Ureter (tissue), 1 donor: ENCODE measurements at places on chromosomes 2 and 18.

DNA sequence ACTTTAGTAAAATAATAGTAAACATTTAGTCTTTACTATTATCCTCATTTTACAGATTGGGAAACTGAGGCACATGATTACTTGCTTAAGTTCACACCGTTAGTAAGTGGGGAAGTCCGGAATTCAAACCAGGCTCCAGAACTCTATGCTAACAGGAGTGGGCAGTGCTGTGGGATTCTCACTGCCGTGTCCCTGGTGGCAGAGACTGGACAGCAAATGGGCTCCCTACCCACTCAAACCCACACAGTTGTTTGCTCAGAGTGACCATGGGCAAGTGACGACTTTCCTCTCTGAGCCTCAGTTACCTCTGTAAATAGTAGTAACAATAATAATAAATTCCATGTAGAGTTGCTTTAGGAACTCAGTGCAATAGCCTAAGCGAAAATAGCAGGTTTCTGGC, 24.0 kb downstream of the MAIP1 start:
- DNase-seq, result no peak

GRCh38 chr18:63907664-63908063, at the start of gene SERPINB10:
TSS of gene SERPINB10 (plus strand) at chr18:63907958. CDS start at chr18:63915511, 7,553 bp downstream.
- no peak for DNase-seq

- DNase-seq, result no peak
Observed at GRCh38 chr2:194289712-194290346, 1367.2 kb upstream of the SLC39A10 start.

GRCh38 chr2:52475590-52475989, 1292.0 kb upstream of the CHAC2 start:
- no peak for DNase-seq

- DNase-seq, result no peak
Observed at GRCh38 chr2:147845411-147845971, 662 bp downstream of the ACVR2A start.

GRCh38 chr2:71064754-71065621, 3.5 kb upstream of the NAGK start:
- no peak for DNase-seq

GRCh38 chr2:219571311-219572236, at the start of gene OBSL1:
TSS of gene OBSL1 (minus strand) at chr2:219571539. CDS start at chr2:219571232, 307 bp downstream.
- DNase-seq, result peak; percentile 74

DNA sequence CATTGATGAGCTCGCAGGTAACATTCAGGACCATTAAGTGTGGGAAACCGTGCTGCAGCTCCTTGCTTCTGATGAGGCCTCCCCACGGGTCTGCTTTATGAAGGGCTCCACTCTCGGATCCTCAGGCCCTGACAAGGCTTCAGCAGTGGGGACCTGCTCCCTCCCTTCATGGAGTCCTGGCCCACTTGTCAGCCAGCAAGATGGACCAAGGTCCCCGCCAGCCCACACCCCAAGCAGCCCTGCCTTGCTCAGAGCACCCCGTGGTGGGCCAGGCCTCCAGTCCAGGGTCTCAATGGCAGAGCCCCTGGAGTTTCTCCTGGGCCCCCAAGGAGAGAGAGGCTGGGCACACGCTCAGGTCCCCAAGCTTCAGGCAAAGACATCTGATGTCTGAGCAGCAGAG, 41.5 kb downstream of the CROCC2 start:
- no peak for DNase-seq

DNA sequence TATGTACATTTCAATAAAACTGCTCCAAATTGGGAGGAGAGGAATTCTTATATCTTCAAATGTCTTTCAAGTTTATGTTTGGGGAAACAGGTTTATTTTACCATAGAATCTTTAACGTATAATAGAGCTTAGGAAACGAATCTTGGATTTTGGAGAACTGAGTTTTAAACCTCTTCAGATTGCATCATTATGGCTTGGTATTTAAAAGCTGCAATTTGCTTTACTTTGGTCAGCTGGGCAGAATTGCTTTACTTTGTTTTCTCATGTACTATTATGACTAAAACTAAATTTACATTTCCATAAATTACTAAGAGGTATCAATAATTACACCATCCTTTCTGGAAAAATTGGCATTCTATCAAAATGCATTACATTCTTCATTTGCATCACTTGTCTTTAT, 54.6 kb downstream of the BAZ2B start:
- DNase-seq, result no peak

GRCh38 chr18:22417496-22418188, at the start of gene CTAGE1:
TSS of gene CTAGE1 (minus strand) at chr18:22417915. CDS start at chr18:22417811, 104 bp downstream.
- DNase-seq, result no peak

DNA sequence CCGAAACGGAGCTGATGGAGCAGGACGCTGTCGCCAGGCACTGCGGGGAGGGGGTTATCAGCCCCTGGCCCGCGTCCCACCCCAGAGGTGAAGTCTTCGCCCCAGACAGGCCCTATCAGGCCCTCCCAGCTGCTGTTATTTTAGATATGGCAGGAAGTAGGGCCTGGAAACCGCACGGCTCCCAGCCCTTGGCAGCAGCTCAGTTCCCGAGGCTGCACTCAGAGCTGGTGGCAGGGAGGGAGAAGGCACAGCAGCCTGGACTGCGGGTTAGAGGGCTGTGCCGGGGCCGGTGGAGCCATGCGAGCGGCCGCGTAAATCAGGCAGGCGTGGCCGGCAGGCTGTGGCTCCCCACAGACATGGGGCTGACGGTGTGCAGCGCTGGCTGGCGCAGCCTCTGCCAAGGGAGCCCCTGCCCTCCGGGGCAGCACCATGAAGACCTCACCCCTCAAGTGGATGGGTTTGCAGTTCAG, 111.4 kb downstream of the NFATC1 start:
- DNase-seq, result no peak

DNA sequence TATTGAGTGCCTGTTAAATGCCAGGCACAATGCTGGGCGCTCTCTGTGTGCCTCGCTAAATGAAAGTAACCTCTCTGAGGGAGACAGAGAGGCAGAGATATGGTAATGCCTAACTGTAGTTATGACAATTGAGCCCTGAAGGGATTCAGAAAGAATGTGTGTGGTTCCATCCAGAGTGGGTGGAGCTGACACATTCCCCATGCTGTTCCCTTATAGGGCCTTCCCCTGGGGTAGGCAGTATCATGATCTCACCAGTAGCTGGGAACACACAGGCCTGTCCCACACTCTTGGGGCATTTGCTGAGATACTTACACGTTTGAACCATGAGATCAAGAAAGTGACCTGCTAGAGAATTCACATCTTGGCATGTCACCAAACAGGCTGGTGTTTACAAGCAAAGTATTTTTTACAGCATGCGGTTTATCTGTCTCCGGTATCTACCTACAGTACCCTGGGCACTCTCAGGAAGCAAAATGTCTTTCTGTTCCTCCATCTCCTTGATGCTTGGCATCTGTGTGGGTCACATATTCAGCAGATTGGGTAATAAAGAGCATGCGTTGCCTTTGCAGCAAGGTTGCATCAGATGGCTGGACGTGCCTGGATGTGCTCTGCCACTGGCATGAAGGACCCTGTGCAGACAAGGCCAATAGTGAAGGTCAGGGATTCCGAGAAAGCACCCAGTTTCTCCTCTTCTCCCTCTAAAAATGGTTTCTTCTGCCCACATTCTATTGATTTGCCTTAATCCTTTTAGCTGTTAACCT, 9.4 kb downstream of the CTIF start:
- peak; percentile 60 for DNase-seq

- no peak for DNase-seq
Observed at GRCh38 chr2:172101821-172102390, 794 bp downstream of the DLX2 start.

DNA sequence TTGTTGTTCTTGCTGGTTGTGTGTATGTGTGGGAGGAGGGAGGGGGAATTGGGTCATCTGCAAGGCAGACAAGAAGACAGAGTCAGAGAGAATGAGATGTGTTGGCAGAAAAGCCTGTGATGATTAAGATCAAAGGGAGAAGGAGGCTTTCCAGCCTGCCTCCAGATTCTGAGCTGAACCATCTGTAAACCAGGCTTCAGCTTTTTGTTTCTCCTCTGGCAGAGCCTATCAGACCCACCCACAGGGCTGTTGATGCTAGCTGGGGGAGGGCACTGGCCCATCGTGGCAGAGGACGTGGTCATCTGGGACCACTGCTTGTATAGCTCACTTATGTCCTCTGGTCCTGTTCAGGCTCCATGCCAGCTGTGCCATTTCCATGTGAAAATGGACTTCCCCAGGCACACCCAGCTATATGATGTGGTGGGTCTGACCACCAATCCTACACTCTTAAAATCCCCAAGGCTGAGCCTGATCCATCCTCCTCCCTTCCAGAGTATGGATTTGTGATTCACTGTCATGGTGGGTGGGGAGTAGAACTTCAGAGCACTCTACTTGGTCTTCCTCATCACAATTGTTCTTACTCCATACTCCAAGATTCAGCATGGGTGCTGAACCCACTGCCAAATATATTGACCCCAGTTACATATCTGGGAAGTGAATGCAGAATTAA, 27.8 kb upstream of the COL6A3 start:
- no peak for DNase-seq

DNA sequence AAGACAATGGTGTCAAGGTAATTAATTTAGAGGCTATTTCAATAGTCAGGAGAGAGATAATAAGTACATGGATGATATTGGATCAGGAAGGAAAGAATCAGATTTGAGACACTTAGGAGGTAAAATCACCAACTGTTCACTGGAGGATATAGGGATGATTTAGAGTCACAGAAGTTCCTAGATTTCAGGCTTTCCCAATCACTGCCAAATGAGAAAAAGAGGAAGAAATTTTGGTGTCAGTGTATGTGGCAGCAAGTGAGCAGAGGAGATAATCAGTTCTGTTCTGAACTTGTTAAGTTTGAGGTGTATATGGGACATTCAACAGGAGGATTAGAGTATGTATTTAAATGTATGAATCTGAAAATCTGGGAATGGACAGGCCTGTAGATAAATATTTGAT, 640.4 kb downstream of the NR4A2 start:
- DNase-seq, result no peak

GRCh38 chr2:1813371-1813770, 69.1 kb upstream of the PXDN start:
- no peak for DNase-seq

DNA sequence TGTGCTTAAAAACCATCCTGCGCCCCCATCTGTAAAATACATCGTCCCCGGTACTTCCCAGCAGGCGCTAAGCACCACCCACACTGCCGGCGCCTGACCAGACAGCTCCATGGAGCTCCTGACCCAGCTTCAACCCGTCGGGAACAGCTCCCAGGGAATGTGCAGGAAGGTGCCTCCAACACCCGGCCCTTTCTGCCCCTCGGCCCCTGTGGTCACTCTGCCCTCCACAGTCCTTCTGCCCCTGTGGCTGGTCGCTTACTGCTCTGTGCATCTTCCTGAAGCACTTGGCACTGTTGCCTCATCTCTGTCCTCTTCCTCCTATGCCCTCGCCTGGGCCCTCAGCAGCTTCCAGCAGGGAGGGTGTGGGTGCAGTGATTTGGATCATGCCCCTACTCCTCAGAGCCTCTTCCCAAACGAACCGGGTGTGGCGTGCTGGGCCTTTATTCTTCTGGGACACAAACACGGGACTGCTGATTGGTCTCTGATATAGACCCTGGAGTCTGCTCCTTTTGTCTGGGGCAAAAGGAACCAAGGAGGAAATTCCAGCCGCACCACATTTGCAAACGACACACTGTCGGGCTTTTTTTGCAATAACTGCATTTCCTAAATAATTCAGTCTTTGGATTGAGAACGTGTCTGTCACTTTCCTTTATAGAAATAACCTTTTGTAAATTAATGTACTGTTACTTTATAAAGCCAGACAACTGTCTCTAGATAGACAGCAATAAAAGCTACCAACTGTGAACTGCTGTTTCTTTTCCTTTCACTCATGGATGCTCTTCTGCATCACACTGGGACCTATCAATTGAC, 65.9 kb downstream of the ADI1 start:
- no peak for DNase-seq

DNA sequence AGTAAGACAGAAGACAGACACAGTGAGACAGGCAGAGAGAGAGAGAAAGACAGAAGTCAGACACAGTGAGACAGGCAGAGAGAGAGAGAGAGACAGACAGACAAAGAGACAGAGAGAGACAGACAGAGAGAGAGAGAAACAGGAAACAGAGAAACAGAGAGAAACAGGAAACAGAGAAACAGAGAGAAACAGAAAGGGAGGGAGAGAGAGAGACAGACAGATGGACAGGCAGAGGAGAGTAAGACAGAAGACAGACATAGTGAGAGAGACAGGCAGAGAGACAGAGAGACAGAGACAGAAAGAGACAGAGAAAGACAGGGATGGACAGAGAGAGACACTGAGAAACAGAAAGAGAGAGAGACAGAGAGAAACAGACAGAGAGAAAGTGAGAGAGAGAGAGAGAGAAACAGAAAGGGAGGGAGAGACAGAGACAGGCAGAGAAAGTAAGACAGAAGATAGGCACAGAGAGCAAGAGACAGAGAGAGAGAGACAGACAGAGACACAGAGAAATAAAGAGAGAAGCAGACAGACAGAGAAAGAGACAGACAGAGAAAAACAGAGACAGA, 109.3 kb upstream of the ANKRD30BL start:
- no peak for DNase-seq

GRCh38 chr2:44230378-44230777, 44.9 kb upstream of the SLC3A1 start:
- DNase-seq, result no peak

- no peak for DNase-seq
Observed at GRCh38 chr2:7077660-7078267, 160.6 kb downstream of the RNF144A start.

GRCh38 chr18:63079114-63079513, 240.5 kb downstream of the BCL2 start:
- no peak for DNase-seq

DNA sequence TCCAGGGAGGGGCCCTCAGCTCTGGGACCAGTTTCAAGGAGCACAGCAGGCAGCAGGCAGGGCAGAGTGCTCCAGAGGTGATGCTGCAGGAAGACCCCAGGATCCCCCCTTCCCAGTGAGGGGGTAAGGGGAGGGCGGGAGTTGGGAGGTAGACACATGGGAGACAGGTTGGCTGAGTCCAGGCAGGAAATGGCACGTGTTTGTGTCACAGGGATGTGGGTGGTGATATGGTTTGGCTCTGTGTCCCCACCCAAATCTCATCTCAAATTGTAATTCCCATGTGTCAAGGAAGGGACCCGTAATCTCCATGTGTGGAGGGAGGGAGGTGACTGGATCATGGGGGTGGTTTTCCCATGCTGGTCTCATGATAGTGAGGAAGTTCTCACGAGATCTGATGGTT, 25.2 kb upstream of the OTOS start:
- no peak for DNase-seq

GRCh38 chr2:207865210-207865609, 95.5 kb upstream of the FZD5 start:
- no peak for DNase-seq

DNA sequence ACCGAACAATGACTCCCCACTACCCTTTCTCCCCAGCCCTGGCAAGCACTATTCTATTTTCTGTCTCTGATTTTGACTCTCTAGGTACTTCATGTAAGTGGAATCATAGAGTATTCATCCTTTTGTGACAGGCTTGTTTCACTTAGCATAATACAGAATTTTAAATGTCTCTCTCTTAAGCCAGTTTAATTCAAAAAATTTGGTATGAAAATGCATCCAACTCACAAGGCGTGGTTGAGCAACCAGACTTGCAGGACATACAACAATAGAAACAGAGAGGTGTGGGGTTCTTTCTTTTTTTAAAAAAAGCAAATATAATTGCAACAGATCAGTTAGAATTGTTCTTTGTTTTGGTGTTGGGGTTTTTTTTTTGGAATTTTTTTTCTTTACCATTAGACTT, 47.6 kb upstream of the TMEM87B start:
- no peak for DNase-seq

- DNase-seq, result no peak
Observed at GRCh38 chr2:58051445-58051844, 4.8 kb downstream of the VRK2 start.

- no peak for DNase-seq
Observed at GRCh38 chr2:192500550-192501200, 305.9 kb upstream of the TMEFF2 start.

- no peak for DNase-seq
Observed at GRCh38 chr2:40642237-40642636, 190.3 kb upstream of the SLC8A1 start.
